ENCODE measurements at places on chromosomes 5 and 9.
A peak's percentile ranks its signal among the peaks of the same experiment; 100 is the strongest.

DNA sequence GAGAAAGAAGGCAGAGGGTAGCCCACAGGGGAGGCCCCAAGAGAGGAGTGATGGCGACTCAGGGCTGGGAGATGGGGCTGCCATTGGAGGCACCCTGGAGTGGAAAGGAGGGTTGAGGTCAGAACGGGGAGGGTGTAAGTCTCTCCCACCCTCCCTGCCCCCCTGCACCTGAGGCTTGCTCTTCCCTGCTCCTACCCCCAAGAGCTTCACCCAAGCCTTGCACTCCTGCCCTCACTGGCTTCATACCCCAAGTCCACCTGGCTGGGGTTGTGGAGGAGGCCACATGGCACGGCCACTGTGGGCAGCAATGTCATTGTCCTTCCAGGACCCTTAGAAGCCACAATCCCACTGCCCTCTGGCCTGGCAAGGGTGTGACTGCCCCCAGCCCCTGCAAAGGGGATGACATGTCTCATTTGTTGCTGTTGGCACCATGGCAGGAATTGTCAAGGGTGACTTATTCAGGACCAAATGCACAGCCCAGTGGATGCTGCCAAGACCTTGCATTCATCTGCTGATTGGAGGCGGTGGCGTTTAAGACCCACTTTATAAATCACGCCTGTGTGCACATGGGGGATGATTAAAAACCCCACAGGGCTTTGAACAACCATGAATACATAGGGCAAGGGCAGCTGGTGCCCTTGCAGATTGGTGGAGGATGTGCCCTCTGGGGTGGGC is 47.6 kb upstream of the RNU6ATAC start:
- no peak for DNase-seq

GRCh38 chr5:132753135-132753987 is 6.1 kb downstream of the CCNI2 start:
- DNase-seq = peak; percentile 73

DNA sequence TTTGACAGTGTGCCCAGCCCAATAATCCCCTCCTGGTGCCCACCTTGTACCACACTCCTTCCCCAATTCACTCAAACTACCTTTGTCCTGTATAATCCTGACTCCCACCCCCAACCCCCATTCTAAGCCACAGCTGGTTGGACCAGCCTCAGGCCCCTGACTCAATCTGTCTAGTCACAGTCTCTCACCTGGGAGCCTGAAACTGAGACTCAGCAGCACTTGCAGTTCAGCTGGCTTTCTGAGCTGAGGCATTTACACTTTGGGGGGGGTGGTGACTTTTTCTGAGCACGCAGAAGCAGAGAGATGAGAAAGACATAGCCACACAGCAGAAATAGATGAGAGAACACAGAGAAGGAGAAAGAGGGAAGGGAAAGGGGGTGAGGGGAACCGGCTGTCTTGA is 247.3 kb downstream of the MAN2A1 start:
- no peak for DNase-seq

GRCh38 chr5:93705896-93706295 is 35.5 kb downstream of the POU5F2 start:
- DNase-seq = no peak

- no peak for DNase-seq
Measured at GRCh38 chr5:78757269-78758053, 108.9 kb upstream of the LHFPL2 start.

- no peak for DNase-seq
Measured at GRCh38 chr5:159642379-159642778, 273.9 kb upstream of the ADRA1B start.

- no peak for DNase-seq
Measured at GRCh38 chr5:152523964-152524363, 118.9 kb upstream of the NMUR2 start.

Data from hippocampal formation (tissue), 2 donors.